ENCODE measurements at places on chromosomes 5 and 9.

DNA sequence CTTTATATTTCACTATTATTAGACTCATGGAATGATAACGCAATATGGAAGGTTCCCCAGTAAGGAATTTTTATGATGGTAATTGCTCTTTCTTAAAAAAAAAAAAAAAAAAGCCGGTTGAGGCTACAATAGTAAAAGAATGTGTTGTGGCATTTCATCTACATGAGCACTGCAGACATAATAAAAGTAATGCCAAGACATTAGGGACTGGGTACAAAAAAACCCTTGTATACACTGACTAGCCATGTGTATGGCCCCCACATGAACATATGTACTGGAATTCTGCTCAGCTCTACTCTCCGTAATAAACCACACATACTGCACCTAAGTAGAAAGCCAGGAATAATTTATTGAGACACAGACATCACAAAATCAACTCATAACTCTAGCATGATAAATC, 218.4 kb downstream of the ADAMTS6 start:
- no peak for DNase-seq

DNA sequence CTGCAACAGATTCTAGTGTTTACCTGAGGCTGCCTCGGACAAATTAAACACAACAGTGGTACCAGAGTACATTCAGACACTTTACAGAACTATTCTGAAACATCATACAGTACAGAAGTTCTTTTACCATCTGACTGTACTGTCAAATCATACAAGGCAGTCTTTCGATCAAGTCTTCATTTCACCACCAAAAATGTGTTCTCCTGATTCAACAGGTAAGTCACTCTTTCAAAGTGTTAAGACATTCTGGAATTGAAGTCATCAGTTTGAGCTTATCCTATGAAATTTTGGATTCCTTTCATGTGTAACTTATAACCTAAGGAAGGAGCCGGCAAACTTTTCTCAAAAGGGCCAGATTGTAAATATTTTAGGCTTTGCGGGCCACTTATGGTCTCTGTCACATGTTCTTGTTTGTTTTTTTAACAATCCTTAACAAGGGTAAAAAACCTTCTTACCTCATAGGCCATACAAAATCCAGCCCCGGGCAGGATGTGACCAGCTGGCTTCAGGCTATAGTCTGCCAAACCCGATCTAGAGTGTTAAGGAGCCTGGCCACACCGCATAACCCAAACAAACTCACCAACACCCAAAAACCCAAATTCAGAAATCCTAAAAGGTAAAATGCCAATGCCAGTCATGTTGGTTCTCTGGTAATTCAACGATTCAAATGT, 151.6 kb downstream of the DENND1A start:
- no peak for DNase-seq

DNA sequence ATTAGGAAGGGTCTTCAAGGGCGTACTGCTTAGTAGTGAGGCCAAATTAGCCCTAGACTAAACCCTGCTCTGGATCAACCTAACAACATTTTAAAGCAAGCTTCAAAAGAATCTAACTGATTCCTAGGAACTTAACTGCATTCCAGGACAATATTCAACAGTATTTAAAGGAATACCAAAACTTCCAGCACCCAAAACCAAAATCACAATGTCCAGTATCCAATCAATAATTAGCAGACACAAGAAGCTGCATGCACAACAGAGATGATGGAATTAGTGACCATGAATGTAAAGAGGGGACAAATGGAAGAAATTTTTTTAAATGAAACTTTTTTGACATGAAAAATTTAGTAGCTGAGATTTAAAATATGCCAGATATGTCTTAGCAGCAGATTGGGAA, 53.9 kb downstream of the CETN3 start:
- DNase-seq, result no peak

DNA sequence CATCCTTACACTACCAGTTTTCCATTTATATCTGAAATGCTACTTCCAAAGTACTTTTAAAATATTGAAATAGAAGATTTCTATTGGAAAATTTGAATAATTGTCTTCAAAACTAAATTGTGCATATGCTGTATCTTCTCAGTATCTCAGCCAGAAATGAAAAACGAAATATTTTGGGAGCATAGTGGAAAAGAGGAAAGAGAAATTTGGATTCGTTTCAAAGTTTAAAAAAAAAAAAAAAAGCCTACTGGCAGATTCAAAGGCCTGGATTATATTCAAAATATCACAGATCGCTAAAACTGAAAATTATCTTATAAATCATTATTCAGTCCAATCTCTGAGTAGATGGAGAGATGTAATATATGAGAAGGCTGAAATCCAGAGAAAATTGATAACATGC, 440.7 kb downstream of the TAF11L14 start:
- no peak for DNase-seq

DNA sequence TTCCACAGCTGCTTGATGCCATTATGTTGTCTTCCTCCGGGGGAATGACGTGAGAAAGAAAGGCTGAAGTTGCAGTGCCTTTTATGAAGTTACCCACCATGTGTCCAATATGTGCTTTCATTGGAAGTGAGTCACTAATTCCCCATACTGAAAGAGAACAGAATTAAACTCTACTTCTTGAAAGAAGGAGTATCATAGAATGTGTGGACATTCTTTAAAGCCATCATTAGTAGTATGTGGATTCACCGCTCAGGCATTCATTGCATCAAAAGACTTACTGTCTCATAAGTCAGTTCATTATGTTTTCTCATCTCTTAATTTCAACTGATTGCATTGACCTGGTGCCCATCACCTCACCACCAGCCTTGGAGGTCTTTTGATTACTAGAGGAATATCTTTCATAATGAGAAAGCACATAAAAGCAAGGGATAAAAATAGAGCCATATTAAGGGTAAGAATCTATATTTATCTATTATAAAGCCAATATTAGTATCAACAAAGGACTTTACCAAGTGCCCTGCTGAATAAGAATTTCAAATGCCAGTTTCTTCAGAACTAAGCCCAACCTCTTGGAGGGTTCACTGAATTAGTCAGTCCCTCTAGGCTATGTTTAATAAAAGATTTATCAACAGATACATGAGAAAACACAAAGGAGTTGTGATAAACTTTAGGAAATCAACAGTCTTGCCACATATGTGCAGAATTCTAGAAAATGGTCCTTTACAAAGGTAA, 516.1 kb downstream of the NTRK2 start:
- DNase-seq, result no peak

GRCh38 chr9:130445268-130445983, 665 bp downstream of the ASS1 start:
- DNase-seq, result no peak

DNA sequence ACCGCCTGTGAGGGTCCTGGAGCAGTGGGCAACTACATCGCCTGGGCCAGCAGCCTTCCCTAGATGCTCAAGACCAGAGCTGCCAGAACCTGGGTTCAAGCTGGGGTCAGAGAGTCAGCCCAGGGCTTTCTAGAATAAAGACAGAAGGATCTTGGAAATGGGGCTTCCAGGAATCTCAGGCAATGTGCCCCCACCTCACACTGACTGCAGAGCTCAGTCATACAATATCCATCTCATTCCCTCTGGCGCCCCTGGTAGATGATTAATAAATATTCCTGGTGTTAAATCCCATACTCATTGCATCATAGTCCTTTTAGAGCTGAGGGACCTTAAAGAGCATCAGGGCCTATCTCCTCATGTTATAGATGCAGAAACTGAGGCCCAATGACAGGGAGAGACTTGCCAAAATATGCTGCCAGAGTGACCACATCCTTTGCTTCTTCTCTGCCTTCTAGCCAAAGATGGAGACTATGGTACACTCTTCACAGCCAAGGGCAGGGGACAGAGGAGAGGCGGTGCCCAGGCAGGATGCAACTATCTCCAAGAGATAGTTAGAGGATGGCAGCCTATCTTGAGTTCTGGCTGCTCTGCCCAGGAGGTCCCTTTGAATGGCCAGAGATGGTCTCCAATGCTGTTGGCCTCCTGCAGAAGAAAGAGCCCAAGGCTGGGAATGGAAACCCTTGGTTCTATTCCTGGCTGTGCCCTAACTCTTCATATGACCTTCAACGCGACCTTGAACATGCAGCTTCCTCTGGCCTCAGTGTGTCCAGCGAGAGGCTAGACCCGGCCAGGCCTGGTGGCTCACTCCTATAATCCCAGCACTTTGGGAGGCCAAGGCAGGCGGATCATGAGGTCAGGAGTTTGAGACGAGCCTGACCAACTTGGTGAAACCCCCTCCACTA, 36.2 kb upstream of the IL17B start:
- DNase-seq, result no peak

DNA sequence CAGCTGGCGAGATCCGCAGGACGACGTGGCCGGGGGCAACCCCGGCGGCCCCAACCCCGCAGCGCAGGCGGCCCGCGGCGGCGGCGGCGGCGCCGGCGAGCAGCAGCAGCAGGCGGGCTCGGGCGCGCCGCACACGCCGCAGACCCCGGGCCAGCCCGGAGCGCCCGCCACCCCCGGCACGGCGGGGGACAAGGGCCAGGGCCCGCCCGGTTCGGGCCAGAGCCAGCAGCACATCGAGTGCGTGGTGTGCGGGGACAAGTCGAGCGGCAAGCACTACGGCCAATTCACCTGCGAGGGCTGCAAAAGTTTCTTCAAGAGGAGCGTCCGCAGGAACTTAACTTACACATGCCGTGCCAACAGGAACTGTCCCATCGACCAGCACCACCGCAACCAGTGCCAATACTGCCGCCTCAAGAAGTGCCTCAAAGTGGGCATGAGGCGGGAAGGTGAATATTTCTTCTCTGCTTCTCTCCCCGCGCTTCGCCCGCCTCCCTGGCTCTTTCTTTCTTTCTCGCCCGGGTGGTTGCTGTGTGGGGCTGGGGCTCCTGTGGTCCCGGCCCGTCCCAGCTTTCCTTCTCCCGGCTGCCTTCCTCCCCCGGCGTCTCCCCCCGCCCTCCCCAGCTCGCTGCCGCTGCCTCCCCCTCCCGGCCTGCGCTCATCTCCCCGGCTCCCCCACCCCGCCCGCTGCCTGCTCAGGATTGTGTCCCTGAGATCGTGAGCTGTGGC, 2.2 kb downstream of the NR2F1 start:
- DNase-seq, result no peak

- no peak for DNase-seq
Measured at GRCh38 chr5:14465776-14466175, 115.8 kb upstream of the OTULINL start.

GRCh38 chr9:129930743-129931142, 95.5 kb downstream of the USP20 start:
- DNase-seq, result peak; percentile 61

DNA sequence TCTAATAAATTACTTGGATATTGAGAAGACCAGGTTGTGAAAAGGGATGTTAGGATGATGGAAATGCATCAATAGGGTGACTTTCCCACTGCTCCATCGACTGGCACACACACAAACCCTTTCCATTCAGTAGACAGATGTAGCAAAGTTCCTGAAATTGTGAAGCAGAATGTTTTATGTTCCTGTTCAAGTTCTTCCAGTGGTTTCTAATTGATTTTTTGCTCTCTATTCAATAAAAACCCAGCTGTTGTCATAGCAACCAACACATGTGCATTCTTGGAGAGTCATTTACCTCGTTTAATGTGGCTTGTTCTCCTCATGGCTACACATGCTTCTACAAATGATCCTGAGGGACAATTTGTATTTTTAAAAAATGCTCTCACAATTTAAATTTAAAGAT, 244.6 kb downstream of the RAB3C start:
- no peak for DNase-seq

DNA sequence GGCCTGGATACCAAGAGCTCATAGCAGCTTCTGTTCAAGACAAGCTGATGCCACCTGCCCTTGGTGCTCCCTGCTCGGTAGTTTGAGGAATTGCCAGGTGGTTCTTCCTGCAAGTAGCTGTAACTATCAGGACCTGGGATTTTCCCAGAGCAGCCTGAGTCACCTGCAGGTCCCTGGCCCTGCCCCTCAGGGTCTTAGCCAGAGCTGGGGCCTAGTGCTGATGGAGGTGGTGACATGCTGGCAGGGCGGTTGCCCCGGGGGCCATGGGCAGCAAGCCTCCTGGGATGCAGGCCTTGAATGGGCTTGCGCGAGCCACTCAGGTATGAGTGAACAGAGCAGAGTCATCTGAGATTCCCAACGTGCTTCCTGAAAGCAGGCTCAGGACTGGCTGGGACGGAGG, 262.3 kb downstream of the HSPA4 start:
- no peak for DNase-seq

DNA sequence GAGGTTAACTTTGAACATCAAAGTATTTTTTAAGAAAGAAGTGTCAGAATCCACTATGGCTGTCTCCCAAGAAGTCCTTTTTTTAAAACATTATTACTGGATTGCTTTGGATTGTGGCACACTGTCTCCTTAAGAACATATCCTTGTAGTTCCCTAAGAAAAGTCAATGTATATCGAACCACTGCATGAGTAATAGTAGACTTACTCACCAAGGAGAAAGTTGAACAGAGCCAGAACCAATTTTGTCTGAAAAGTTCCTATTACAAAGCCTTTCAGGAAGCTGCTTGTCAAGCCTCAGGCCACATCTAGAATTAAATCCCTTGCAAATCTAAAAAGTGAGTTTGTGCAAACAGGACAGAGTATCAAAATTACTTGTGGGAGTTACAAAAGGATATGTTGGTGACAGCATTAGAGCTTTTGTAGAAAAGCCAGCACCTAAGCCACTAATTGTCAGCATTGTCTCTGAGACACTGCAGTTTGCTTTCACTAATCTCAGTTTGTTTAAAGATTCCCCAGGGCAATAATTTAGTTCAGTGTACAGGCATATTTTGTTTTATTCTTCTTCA, 195.4 kb downstream of the MPDZ start:
- no peak for DNase-seq

- peak; percentile 59 for DNase-seq
Measured at GRCh38 chr5:36877667-36878391, 1.3 kb downstream of the NIPBL start.

DNA sequence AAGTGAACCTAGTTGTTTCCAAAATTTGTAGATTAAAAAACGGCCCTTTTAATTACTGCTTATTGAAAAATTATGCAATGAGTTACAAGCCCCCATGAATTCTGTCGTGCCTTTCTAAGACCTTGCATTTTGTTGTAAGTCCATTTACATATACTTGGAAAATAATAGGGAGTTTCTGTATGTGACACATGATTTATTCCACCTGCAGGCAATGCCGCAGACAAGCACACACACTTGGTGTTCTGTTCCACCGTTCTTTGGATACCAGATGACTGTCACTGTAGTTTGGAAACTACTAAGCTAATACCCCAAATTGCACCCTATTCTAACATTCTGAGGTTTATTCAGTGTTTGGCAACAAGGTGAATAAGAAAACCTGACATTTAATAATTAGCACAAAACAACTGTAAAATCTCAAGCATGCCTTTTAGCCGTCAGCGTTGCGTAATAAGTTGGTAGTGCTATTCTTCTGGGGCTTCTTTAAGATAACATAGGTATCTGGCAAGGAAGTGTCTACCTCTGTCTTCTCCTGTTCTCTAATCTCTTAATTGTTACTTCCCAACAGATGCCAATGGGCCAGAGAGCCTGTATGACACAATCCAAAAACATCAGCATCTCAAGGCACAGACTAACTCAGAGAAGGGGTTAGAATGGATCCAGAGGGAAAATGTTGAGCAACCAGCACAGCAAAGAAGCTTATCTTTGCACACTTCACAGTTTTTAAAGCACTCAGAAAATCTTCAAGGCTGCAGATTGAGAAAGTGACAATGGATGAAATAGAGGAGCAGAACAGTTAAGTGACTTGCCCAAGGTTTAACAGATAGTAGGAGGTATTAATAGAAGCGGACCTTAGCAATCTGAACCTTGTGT, 48.2 kb upstream of the DPYSL3 start:
- DNase-seq, result no peak

- no peak for DNase-seq
Measured at GRCh38 chr5:32187675-32188074, 13.6 kb upstream of the GOLPH3 start.

Measured in CD4-positive, alpha-beta T cell treated with Interleukin-12 subunit alpha and Interleukin-12 subunit beta, for 1 hour (primary cell).